Endodermal cell (in vitro differentiated cells): ENCODE measurements at places on chromosomes 13 and 19. TPM values are rescaled to one million over a fixed set of nuclear protein-coding genes. Genes with fewer than 3 reads are reported as not detected.

CBY2 gene
- not detected in 2 replicates for total RNA-seq

HNRNPM gene
- 177 to 271 TPM (median 255 TPM) in 3 replicates for total RNA-seq

CERS1 gene
- total RNA-seq: 25.5 to 35.6 TPM (median 27.2 TPM) in 3 replicates

SHISA7 gene
- total RNA-seq: 0.09 TPM in 1 of 3 replicates, not detected in the others

COX7A1 gene
- 1.6 and 2.4 TPM in 2 replicates for total RNA-seq

DNA sequence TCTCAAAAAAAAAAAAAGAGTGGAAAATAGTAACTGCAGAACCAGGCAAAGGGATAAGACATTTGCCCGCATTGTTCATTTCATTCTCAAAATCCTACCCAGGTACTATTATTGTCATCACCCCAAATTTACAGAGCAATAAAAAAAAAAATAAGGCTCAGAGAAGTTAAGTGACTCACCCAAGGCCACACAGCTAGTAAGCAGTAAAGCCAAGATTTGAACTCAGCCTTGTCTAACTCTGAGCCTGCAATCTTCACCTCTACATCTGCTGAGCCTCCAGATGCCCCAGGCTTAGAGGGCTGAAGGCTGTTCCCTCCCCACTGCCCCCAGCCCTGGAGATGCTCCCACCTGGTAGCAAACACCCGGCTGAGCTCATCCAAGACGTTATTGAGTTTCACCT lies 61.0 kb downstream of the UNC13A start:
- DNase-seq: no peak
- no peaks in the 10 kb centered on the region for H3K36me3 ChIP-seq
- no peaks in the 10 kb centered on the region for H3K4me1 ChIP-seq
- no peak overlapping the region for H3K27ac ChIP-seq

- peaks cover 5% of the 10 kb centered on the region for H3K4me1 ChIP-seq
- H3K36me3 ChIP-seq: no peaks in the 10 kb centered on the region
- H3K4me3 ChIP-seq: no peak overlapping the region
- no peak overlapping the region for H3K27ac ChIP-seq
- DNase-seq: peak; percentile 38
These were observed 19.3 kb upstream of the DOCK9 start for GRCh38 chr13:98997011-98997730.

DNA sequence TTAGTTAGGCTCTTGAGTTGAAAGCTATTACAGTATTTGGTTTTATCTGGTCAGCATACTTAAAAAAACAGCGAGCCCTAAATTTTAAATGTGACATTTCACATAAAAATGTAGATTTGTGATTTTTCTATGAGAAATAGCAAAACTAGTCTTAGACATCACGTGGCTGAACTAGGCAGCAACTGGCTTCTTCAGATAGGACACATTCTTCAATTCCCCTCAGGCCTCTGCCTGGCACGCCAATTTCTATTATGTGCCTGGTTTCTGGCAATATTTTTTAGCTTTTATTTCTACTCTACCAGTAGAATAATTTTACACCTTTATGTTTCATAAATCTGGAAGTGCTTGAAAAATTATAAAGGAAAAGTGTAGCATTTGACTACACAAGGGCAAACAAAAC lies 433.7 kb downstream of the DIAPH3 start:
- H3K4me3 ChIP-seq: no peak overlapping the region
- no peak overlapping the region for H3K27ac ChIP-seq
- no peaks in the 10 kb centered on the region for H3K27me3 ChIP-seq
- DNase-seq: no peak
- peaks cover 4% of the 10 kb centered on the region for H3K36me3 ChIP-seq

DNA sequence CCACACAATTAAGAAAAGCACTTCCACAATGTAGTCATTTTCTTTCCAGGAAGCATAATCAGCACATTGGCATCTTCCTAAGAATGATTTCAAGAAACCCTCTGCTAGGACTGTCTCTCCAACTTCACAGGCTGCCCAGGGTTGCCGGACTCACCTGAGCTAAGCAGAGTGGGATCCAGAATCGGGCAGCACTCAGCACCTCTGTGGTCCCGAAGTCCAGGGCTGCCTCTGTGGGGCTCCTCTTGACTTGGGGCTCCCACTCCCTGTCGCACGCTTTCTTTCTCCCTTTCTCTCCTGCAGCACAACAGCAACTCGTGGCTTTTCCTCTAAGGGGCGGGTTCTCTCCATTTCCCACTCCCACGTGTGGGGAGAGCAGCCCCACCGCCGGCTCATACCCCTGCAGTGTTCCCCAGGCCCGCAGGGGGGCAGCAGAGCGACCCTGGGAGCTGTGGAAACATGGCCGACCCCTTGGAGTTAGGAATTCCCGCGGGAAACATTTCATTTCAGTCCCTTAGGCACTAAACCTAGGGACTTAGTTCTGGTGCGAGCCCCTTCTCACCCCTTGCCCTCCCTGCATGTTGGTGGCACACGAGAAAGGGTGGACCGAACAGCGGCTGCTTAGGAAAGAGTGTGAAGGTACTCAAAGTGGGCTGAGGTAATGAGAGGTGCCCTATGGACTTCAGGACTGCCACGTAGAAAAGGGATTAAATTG lies at the start of gene TMEM272:
TSS of gene TMEM272 (minus strand) at position 316 of the 712 bp plus-strand sequence. CDS start 6,647 bp downstream, outside the sequence.
- peaks cover 16% of the 10 kb centered on the region for H3K4me1 ChIP-seq
- H3K27me3 ChIP-seq: no peaks in the 10 kb centered on the region
- H3K4me3 ChIP-seq: peak within 1 kb of the TSS; percentile 12
- no peak within 1 kb of the TSS for H3K27ac ChIP-seq
- H3K36me3 ChIP-seq: no peaks in the 10 kb centered on the region

DNA sequence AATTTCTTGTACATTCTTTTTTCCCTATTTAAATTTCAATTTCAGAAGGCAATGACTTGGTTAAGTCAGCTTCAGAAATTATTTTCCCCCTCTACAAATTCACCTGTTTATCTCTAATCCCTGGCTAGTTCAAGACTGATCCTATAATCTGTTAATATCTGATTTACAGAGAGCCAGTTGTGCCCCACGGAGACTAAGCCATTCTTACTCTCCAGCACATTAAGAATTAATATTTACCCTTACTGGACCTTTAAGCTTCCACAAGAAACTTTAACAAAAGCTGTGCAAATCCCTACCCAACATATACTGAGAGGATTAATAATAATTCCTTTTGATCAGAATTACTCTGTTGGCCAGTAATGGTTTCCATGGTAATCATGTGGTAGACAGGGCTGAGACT lies 786.2 kb downstream of the PCDH9 start:
- H3K4me1 ChIP-seq: no peaks in the 10 kb centered on the region
- no peaks in the 10 kb centered on the region for H3K36me3 ChIP-seq
- H3K27ac ChIP-seq: no peak overlapping the region
- H3K4me3 ChIP-seq: no peak overlapping the region

- peak; percentile 58 for DNase-seq
- H3K4me1 ChIP-seq: no peaks in the 10 kb centered on the region
- H3K27ac ChIP-seq: no peak overlapping the region
- H3K27me3 ChIP-seq: peaks cover under 1% of the 10 kb centered on the region
- no peak overlapping the region for H3K4me3 ChIP-seq
- H3K36me3 ChIP-seq: no peaks in the 10 kb centered on the region
These were observed 1.3 kb downstream of the PGLYRP1 start for GRCh38 chr19:46021531-46022041.

- no peaks in the 10 kb centered on the region for H3K27me3 ChIP-seq
- H3K36me3 ChIP-seq: peaks cover 38% of the 10 kb centered on the region
- H3K27ac ChIP-seq: no peak overlapping the region
- no peak for DNase-seq
- no peak overlapping the region for H3K4me3 ChIP-seq
These were observed 67.4 kb downstream of the STK24 start for GRCh38 chr13:98509271-98510155.

DNA sequence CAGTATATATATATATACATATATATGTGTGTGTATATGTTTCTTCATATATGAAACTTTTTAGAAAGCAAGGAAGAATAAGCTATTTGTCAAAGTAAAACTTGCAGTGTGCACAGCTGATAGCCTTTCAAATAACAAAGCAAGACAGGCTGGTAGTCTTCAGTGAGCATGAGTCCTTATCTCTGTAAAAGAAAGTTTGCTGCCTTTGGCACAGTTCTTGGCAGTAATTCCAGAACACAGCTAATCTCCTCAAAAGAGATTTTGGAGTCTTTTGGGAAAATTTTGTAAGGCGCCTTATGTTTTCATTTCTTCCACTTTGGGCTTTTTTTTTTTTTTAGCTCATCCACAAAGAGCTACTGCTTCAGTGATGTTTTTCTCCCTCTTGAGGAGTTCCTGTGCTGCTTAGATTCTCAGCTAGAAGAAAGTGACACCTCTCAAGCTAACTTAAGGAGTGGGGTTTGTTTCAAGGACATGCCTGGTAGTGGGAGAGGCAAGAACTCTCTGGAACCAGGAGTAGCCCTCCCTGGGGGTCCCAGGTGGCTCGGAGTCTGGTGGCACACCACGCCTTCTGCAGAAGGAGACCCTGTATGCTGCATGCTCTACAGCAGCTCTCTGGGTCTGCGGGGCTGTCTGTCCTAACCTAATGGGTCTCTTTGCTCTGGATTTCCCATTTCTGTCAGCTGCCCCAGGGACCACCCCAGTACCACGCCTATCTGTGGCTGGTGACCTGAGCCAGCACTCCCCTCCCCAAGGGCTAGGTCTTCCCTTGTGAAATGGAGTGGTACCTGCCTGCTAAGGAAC lies 58.8 kb downstream of the TNFRSF19 start:
- H3K27me3 ChIP-seq: no peaks in the 10 kb centered on the region
- no peaks in the 10 kb centered on the region for H3K36me3 ChIP-seq
- DNase-seq: no peak
- no peak overlapping the region for H3K4me3 ChIP-seq

GRCh38 chr13:103395139-103395538 lies 328.9 kb upstream of the SLC10A2 start:
- H3K4me1 ChIP-seq: no peaks in the 10 kb centered on the region
- no peaks in the 10 kb centered on the region for H3K27me3 ChIP-seq
- H3K4me3 ChIP-seq: no peak overlapping the region
- H3K36me3 ChIP-seq: no peaks in the 10 kb centered on the region
- no peak for DNase-seq

DNA sequence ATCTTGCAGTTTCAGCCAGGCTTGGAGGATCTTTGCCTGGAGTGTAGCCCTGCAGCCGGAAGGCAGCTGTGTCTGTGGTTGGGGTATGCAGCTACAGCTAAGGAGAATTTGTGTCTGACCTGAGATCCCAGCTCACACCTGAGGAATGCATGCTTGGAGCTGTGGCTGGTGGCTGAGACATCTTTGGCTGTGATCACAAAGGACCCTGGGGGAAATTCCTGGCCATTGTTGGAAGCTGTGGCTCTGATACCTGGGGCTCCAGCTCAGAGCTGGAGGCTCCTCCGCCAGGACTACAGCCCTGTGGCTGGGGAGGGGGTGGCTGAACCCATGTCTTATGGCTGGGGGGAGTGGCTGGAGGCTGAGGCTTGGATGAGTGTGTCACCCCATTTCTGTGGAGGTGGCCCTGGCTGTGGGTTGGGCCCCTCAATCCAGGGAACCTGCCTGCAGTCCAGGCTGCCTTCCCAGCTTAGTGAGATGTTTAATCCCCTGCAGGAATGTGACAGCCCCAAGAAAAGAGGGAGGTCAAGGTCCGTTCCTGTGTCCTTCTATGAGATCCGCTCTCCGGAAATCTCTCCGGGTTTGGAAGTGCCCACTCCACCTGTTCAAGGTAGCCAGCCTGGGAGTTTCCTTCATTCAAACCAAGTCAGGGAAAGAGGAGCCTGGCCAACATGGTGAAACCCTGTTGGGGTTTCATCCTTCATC lies 27.6 kb downstream of the ARHGEF18 start:
- peak overlapping the region; percentile 67 for H3K4me3 ChIP-seq
- peak; percentile 78 for DNase-seq
- no peaks in the 10 kb centered on the region for H3K27me3 ChIP-seq
- peaks cover 16% of the 10 kb centered on the region for H3K4me1 ChIP-seq
- H3K36me3 ChIP-seq: no peaks in the 10 kb centered on the region

- DNase-seq: no peak
- no peaks in the 10 kb centered on the region for H3K36me3 ChIP-seq
- no peak overlapping the region for H3K27ac ChIP-seq
- no peak overlapping the region for H3K4me3 ChIP-seq
These were observed 36.1 kb upstream of the KLF2 start for GRCh38 chr19:16288544-16288943.

DNA sequence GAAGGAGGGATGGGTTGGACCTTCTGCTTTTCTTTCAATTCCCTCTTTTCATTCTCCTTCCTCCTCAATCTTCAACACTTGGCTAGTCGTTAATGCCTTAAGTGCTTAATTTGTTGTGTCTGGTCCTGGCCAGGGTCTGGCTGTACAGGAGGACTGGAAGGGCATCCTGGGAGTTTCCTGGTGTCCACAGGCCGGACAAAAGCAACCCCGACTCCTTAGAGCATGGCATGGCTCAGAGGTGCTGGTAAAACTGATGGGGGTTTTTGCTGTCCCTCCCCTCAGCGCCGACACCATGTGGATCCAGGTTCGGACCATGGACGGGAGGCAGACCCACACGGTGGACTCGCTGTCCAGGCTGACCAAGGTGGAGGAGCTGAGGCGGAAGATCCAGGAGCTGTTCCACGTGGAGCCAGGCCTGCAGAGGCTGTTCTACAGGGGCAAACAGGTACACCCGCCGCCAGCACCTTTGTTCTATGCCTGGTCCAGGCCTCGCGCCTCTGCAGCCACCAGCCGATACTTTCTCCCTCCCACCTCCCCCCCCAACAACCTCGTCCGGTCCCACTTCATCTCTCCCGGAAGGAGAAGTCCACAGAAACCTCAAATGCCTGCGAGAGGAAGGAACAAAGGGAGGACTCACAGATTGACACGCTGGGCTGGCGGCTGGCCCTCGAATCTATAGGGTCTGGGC lies 1.4 kb downstream of the UHRF1 start:
- peaks cover 26% of the 10 kb centered on the region for H3K36me3 ChIP-seq
- H3K27ac ChIP-seq: peak overlapping the region; percentile 42
- no peaks in the 10 kb centered on the region for H3K27me3 ChIP-seq
- peaks cover 12% of the 10 kb centered on the region for H3K4me1 ChIP-seq

DNA sequence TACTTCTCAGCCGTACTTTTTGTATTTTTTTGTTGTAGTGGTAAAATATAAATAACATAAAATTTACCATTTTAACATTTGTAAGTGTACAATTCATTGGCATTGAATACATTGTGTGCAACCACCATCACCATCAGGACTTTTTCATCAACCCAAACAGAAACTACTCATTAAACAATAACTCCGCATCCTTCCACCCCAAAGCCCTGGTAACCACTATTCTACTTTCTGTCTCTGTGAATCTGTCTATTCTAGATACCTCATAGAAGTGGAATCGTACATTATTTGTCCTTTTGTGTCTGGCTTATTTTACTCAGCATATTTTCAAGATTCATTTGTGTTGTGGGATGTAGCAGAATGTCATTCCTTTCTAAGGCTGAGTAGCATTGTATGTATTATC lies 38.5 kb downstream of the USPL1 start:
- DNase-seq: no peak
- H3K4me1 ChIP-seq: peaks cover 14% of the 10 kb centered on the region

DNA sequence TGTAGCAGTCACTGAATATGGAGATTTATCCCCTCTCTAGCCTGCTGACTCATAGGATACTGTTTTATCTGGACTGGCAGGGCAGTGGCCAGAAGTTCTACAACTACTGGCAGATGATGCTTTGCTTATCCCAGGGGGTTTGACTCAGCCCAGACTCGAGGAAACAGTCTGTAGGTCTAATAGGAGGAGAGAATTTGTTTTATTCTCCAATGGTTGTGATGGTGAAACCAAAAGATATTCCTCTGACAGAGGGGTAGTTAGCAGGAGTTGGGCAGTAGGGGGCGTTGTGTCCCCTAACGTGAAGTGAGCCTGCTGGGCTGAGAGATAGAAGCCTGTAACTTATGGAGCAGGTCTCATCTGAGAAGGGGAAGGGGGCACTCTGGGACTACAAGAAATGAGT lies 74.9 kb downstream of the WTIP start:
- no peaks in the 10 kb centered on the region for H3K36me3 ChIP-seq
- peaks cover 10% of the 10 kb centered on the region for H3K4me1 ChIP-seq
- no peak overlapping the region for H3K4me3 ChIP-seq
- peak; percentile 84 for DNase-seq
- no peak overlapping the region for H3K27ac ChIP-seq
